ENCODE measurements at places on chromosomes 12 and 14.

GRCh38 chr14:55353686-55354467, 57.8 kb downstream of the ATG14 start:
- DNase-seq, result no peak

DNA sequence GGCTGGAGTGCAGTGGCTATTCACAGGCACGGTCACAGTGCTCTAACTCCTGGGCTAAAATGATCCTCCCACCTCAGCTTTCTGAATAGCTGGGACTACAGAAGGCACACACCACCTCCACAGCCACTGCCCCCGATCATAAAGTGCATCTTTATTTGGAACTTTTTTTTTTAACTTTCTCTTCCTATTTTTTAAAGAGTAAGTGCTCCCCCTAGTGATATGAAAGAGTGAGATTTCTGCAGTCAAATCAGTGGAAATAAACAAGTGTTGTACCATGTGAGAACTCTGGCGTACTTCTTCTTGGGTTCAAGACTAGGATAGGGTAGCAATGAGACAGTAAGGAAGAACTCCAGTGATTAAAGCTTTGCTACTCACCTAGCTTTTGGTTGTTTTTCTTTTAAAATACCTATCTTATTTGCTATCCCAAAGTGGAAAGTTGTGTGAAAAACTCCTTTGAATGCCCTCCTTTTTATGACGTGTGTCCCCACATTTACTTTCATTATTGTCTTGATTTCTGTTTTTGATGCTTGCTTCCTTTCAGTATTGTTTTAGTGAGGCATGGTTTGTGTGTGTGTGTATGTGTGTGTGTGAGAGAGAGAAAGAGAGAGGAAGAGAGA, 6.6 kb downstream of the PPP4R4 start:
- peak; percentile 84 for DNase-seq

DNA sequence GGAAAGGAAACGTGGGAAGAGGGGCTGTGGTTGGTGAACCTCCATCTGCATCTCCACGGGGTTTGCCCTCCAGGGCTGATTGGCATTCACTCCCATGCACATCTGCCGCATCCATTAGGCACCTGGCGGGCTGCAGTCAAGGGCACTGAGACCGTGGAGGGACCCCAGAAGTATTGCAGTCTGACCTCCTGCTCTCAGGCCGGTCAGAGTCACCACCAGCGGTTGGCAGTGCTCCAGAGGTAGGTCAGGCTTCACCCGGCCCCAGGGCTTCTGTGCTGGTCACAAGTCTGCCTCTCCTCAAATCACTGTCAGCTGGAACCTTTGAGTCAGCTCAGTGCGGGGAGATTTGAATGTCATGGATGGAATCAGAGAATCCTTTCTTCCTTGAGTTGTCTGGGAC, 132.3 kb downstream of the PAPOLA start:
- no peak for DNase-seq

- DNase-seq, result no peak
Measured at GRCh38 chr12:7512553-7512952, 9.0 kb upstream of the CD163 start.

DNA sequence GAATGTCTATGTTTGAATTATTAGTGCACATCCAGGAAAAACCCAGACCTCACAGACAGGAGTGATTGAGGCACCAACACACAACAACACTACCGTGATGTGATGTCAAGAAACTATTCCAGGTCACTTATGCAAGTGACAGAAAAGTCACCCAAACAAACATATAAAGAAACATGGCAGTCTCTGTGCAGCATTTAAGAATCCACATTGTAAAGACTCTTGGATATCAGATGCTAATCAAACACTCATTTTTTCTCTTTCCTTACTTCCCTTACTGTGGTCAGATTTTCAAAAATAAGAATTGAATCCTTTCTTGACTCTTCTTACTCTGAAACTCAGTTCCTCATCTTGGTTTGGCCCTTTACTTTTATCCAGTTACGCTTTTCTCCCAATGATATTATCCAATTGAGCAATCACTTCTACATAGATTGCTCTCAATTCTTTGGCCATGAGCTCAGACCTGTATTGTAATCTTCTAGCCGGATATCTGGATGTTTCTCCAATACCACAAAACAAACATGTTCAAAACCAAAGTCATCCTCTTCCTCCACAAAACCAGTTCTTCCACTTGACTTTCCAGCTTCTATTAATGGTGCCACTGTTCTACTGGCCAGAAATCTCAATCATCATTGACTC, 115.4 kb downstream of the DUSP6 start:
- no peak for DNase-seq

- no peak for DNase-seq
Measured at GRCh38 chr12:119288576-119288975, 46.0 kb upstream of the CCDC60 start.

DNA sequence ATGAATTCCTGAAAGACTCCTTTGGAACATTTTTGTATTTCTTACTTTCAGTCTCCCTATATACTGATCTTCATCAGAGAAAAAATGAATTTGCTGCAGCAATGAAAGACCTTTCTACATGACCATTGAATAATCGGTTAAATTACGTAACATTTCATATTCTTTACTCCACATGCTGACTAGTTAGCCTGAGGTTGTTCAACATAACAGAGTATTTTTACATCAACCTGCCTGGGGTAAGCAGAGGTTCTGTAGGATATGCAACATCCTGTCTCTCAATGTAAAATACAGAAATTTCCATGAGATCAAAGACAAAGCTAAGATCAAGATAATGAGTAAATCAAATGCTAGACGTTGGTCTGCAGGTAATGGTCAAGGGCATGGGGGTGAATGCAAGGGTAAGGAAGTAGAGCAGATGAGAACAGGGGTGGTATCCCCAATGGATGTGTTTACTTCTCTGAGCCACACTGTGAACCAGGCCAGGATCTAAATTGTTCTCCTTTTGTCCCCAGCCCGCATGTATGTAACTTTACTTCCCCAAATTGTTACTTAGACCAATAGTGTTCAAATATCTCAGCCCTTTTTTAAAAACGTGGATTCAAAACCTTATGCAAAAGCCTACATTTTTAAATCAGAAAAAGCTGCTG, 45.4 kb downstream of the DUSP6 start:
- peak; percentile 57 for DNase-seq

- no peak for DNase-seq
Measured at GRCh38 chr12:64335886-64336466, 54.6 kb downstream of the C12orf56 start.

DNA sequence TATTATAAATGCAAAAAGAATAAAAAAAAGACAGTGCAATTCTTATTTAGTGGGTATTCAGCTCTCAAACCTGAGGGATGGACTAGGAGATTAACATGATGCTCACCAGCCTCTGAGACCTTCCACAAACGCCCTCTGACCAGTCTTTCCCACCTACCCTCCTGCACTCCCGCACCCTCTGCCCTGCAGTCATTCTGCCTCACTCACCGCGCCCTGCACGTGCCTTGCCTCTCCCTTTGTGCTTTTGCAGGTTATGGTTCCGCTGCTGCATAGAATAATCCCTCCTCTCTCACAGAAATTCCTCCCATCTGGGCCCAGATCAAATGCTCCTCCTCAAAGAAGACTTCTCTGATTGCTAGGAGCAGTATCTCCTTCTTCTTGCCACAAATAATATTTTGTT, 28.5 kb upstream of the TMCC3 start:
- DNase-seq, result no peak

GRCh38 chr14:49977126-49977841, 84.4 kb downstream of the ARF6 start:
- peak; percentile 55 for DNase-seq

DNA sequence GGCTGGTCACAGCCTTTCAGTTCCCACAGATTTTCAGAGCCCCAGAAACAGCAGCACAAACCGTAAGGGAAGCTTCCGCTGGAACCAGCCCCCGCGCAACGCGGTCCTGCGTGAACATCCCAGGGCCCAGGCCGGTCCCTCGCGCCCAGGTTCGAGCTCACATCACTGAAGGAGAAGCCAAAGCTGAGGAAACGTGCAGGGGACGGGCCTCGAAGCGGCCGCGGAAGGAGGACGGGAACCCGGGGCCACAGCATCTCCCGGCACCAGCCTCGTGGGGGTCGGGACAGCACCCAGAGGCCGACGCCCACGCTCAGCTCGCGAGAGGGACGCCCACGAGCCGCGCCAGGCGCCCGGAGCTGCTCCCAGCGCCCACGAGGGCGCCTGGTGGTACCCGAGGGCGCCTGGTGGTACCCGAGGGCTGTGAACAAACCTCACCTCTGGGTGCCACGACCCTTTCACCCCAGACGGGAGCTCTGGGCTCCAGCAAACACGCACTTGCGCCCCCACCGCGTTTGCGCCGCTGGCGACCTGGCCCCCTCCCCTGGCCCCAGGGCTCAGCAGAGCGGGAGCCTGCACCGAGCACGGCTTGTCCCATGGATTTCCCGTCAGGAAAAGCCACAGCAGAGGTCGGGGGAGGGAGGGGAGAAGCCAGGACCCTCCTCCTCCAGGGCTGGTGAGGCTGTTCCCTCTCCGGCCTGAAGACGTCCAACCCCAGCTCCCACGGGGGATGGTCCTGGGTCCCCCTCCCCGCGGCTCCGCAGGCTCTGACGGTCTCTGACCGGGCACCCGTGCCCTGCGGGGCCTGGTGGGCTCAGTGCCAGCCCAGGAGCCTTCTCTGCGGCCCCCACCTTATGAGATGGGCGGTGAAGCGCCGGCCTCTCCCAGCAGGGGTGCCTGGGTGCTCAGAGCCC, 6.9 kb downstream of the LRCOL1 start:
- no peak for DNase-seq

- DNase-seq, result no peak
Measured at GRCh38 chr12:108586306-108586705, 11.6 kb downstream of the TMEM119 start.

DNA sequence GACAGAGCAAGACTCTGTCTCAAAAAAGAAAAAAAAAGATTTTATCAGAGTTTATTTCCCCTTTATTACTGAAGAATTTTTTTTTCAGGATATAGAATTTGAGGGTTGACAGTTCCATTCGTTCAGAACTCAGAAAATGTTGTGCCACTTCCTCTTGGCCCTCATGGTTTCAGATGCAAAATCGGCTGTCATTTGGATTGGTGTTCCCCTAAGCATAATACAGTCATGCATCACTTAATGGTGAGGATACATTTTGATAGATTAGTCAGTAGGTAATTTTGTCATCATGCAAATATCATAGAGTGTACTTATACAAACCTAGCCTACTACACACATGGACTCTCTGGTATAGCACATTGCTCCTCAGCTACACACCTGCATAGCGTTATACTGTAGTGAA, 263.9 kb upstream of the RTL1 start:
- peak; percentile 4 for DNase-seq

- no peak for DNase-seq
Measured at GRCh38 chr12:118617611-118618450, 241.5 kb downstream of the SUDS3 start.

DNA sequence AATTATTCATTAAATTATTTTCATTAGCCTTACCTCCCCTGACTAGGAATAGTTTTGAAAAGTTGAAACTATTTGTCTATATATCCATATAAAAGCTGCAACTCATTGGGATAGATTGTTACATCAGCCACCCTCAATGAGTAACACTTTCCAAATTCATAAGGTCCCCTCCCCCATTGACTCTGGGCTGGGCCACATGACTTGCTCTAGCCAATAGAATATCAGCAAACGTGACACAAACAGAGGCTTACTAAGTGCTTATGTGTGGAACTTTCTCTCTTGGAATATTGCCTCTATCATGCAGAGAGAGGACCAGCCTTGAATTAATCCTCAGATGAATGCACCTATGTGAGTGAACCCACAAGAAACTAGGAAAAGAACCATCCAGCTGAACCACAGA, 213.7 kb downstream of the CCDC59 start:
- DNase-seq, result no peak

GRCh38 chr12:31440586-31440985, 114.6 kb upstream of the SINHCAF start:
- no peak for DNase-seq

DNA sequence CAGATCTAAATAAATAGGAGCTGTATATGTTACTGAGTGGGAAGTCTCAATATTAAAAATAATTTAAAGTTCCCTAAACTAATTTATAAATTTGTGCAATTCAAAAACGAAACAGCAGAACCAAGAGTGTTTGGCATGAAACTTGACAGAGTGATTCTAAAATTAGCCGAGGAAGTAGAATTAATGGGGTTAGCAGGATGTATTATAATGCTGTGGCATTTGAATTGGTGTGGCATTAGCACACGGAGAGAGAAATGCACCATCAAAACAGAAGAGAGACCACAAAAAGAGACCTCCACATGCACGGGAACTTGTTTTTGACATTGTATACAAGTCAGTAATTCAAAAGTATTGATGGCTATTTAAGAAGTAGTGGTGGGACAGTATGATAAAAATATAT, 366.0 kb upstream of the RGS6 start:
- DNase-seq, result no peak

DNA sequence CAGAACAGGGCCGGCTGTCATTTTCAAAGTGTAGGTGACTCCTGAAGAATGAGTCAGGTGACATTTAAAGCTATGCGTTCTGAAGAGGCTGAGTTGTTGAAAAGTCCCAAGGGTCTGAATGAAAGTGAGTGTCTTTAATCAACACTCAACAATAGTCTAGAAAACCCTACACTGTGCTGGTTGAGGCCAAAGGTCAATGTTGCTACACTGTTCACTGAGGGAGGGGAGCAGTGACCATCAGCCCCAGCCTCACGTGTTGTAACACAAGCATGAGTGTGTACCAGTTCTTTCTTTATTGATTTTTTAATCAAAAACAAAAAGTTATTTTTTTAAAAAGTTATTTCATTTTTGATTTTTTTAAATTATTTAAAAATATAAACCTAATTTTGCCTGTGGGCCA, 418.8 kb upstream of the LRFN5 start:
- DNase-seq, result no peak

DNA sequence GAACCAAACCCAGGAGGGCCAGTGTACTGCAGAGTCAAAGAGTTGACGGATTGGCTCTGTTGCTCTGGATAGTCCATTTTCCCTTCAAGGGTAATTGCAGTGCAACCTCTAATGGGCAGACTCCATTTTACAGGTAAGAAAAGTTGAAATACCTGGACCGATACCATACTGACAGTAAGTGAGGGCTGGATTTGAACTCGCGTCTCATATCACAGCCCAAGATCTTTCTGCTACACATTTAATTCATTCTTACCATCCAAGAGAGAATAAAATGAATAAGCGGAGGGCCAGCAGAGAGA, 356 bp upstream of the ZC3H14 start:
- no peak for DNase-seq

DNA sequence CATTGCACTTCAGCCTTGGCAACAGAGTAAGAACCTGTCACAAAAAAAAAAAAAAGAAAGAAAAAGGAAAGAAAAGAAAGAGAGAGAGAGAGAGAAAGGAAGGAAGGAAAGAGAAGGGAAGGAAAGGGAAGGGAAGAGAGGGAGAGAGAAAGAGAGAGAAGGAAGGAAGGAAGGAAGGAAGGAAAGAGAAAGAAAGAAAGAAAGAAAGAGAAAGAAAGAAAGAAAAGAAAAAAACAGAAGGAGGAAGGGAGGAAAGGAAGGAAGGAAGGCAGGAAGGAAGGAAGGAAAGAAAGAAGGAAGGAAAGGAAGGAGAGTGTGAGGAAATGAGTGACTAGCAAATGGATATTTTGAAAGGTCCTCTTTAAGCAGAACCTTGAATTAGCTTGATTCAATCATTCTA, 13.3 kb upstream of the CMAS start:
- no peak for DNase-seq

- no peak for DNase-seq
Measured at GRCh38 chr12:57518920-57519795, 1.2 kb downstream of the DDIT3 start.
